ENCODE measurements at places on chromosomes 16 and 17. TPM values are rescaled to one million over a fixed set of nuclear protein-coding genes. Genes with fewer than 3 reads are reported as not detected.

DNA sequence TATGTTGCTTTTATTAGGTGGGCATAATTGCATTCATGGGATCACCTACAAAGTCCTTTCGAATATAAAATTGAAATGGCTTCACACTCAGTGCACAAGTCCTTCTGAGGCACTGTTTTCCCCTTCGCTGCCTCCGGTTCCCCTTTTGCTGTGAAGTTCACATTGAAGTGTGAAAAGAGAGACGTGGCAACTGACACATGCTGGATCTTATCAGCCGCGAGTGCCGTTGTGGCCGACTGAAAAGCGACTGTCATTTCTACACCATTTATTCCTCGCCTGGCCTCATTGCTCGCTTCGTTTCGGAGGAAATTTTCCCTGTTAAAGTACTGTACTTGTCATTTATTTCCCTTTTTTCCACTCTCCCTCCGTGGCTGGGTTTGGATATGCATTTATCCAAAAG is 423.5 kb downstream of the MAF start:
- no peak for DNase-seq

GRCh38 chr17:69928611-69929010 is 146.4 kb upstream of the KCNJ16 start:
- no peak for DNase-seq

- DNase-seq, result no peak
Measured at GRCh38 chr16:51429041-51429440, 278.0 kb upstream of the SALL1 start.

DNA sequence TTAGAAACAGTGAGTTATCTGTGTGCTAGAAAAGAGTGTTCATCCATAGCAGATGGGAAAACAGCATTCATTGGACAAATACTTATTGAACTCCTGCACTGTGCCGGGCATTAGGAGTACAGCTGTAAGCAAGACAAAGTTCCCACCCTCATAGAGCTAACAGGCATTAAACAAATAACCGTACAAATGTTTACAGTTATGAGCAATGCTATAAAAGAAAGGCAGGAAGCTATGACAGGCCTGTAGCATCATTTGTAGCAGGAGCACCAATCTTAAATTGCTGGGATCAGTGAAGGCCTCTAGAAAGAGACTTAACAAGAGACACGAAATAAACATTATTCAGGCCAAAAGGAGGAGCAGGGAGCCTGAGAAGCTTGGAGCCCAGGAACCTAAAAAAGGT is 15.6 kb downstream of the SDR42E1 start:
- DNase-seq, result no peak

DNA sequence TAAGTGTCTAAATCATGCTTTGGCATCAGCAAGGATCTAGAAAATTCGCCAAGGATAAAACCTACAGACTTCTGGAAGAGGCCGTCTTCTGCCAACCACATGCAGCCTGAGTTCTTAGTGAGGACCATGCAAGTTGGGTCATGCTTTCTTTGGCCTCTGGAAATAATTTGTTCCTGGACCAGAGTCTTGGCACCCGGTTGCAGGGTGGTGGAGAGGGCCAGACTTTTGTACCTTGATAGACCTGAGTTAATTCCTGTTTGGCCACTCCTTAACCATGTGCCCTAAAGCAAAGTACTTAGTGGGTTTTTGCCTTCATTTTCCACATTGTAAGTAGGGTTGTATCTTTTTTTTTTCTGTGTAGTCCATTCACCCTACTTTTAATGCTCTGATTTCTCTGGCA is 283.4 kb upstream of the IRX5 start:
- no peak for DNase-seq

DNA sequence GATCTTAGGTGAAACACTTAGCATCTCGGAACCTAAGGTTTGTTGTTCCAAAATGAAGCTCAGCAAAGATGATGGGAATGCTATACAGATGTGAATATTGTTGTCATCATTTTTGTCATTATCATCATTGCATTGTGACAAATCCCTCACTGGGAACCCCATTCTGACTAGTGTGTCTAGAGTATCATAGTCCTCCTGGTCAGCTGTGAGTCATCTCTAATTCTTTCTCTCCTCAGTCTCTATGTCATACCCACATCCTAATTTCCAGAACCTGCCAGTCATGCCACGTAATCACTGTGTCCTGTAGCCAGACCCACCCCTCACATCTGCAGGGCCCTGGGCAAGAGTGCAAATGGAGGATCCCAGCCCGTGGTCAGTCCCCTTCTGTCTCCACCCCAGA is 60.5 kb upstream of the CLEC3A start:
- peak; percentile 90 for DNase-seq

DNA sequence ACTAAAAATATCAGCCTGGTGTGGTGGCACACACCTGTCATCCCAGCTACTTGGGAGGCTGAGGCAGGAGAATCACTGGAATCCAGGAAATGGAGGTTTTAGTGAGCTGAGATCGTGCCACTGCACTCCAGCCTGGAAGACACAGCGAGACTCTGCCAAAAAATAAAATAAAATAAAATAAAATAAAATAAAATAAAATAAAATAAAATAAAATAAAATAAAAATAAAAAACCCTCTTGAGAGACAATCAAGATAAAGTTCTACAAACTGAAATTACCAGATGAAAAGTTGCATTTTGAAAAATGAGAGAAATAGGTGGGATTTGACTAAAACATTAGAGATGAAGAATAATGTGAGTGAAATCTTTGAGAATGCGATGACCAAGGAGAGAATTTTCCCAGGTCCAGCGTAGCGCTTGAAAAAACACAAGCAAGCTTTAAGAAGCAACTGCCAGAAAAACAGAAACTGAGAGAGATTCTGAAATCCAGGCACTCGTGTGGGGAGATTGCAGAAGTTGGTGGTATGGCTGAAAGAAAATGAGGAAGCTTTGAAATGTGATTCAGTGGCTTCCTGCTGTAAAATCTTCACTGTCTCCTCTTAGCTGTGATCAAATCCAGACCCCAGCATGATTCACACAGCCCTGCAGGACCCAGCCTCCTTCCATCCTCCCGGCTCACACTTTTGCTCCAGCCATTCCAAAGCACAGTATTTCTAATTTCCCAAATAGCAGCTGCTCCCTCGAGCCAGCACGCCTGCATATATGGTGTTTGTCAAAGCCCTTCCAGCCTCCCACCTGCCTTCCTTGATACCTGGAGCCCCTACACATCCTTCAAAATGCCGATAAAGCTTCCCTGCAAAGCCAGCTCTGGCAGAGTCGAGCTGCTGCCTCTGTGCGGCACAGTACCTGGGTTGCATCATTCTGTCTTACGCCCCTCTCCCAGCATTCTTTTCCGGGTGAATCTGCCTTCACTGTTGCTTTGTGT is 8.2 kb upstream of the CD300E start:
- no peak for DNase-seq

- DNase-seq, result no peak
Measured at GRCh38 chr17:60314423-60314822, 77.5 kb downstream of the USP32 start.

GRCh38 chr17:13797863-13798262 is 196.1 kb upstream of the HS3ST3A1 start:
- no peak for DNase-seq

GRCh38 chr17:39634384-39634871 is 2.5 kb upstream of the STARD3 start:
- DNase-seq, result peak; percentile 42

- DNase-seq, result no peak
Measured at GRCh38 chr16:11104168-11105037, 151.6 kb downstream of the SOCS1 start.

- no peak for DNase-seq
Measured at GRCh38 chr16:76816475-76816874, 374.5 kb upstream of the MON1B start.

GRCh38 chr16:87006789-87007745 is 310.1 kb downstream of the C16orf95 start:
- peak; percentile 60 for DNase-seq

GRCh38 chr17:15511142-15511541 is 43.7 kb upstream of the CDRT4 start:
- DNase-seq, result no peak

- no peak for DNase-seq
Measured at GRCh38 chr17:53971361-53971760, 148.6 kb downstream of the KIF2B start.

- DNase-seq, result no peak
Measured at GRCh38 chr17:1045456-1045855, 48.5 kb downstream of the TIMM22 start.

GRCh38 chr16:50606431-50607050 is 58.3 kb downstream of the NKD1 start:
- no peak for DNase-seq

DNA sequence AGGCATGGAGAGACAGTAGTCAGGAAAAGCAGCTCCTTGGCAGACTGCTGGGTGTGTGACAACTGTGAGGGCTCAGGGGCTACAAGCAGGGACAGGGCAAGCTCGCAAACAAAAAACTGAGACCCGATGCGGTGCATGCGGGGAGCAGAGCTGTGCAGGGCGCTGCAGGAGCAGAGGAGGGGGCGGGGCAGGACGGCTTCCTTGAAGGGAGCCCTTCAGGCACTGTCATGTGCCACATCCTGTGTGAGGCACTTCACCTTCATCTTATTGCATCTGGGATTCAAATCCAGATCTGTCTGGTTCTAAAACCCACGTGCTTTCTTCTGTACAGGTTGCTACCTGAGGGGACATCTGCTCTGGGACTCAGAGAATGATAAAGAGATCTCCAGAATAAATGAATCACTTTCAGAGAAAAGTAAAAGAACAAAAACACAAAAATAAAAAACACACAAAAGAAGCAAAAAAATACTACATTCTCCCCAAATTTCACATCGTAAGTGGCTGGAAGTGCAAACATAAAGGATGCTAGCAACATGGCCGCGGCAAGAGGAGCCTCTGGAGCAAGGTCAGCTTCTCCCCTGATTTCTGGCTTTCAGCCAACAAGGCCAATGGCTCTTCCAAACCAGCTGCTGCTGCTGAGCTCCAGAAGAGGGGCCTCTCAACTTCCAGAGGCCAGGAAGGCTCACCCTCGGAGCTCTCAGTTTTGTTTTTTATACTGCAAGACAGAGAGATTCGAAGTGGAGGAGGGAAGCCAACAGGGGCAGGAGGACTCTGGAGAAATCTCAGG is 14.2 kb downstream of the LYRM9 start:
- no peak for DNase-seq

- peak; percentile 38 for DNase-seq
Measured at GRCh38 chr17:74478420-74479100, 12.1 kb downstream of the CD300A start.

DNA sequence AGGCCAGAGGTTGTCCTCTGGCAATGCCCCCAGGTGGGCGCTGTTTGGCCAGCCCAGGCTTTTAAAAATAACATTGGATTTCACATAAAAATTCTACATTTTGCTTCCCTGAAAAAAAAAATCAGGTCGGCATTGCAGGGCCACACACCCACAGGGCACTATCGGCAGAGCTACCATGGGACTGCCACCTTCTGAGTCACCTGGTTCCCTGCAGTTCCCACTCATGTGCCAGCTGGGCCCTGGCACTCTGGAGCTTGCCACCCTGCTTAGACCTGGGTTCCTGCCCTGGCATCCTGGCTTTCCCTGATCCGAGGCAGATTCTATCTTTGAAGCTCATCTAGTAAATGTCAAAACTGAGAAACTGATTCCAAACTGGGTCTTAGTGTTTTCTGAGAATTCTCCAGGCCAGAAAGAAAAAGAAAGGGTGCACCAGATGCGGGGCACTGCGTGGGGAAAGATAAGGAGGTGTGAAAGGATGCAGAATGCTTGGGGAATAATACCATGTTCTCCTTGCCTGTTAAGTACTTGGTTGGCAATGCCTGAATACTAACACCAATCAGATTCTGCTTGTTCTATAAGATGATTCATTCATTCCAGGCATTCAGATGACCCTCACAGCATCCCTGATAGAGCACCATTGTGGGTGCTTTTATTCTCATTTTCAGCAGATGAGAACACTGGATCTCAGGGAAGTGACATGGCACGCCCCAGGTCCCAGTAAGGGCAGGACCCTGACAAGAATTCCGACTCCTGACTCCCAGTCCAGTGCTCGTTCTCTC is 51.8 kb downstream of the RAI1 start:
- DNase-seq, result peak; percentile 30

DNA sequence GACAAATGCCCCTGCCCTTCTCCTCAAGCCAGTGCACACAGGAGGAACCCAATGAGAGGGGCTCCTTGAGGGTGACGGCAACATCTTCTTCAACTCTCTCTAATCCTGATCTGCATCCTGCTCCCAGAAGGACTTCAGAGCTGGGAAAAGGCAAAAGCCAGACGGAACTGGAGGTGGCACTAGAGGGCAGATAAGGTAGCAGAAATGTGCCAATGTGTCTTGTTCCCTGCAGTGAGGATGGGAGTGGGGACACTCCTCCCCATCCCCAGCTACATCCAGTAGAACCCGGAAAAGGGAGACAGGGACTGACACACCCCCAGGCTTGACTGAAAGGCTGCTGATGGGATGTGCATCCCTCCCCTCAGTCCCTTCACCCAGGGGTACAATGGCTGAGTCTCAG is 28.5 kb downstream of the SRCIN1 start:
- no peak for DNase-seq

- no peak for DNase-seq
Measured at GRCh38 chr16:25957707-25958106, 265.9 kb downstream of the HS3ST4 start.

GRCh38 chr16:85172455-85173145 is 60.3 kb upstream of the CIBAR2 start:
- DNase-seq, result peak; percentile 26

GRCh38 chr17:81593105-81593871 is 41.1 kb upstream of the FAAP100 start:
- DNase-seq, result no peak

DNA sequence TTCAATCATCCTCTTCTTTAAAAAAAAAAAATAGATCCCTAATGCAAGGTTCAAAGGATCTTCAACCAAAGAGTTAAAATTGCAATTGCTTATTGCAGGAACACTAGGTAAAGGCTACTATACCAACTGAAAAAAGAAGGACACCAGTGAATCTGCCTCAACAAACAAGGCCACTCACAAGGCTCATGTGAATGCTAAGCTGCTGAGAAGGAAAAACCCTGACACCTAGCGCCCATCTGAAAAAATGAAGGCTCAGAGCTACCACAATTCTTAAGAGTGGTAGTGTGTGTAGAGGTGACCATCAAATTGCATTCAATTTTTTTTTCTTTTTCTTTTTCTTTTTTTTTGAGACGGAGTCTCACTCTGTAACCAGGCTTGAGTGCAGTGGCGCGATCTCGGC is 201.6 kb upstream of the C17orf78 start:
- DNase-seq, result no peak

GRCh38 chr16:87169509-87169995 is 147.6 kb downstream of the C16orf95 start:
- DNase-seq, result peak; percentile 40

- DNase-seq, result peak; percentile 53
Measured at GRCh38 chr17:64028874-64029464, 8.5 kb upstream of the ICAM2 start.

MFAP4 gene
- 5.2 TPM for total RNA-seq

CLN3 gene
- 16.0 TPM for total RNA-seq

PITPNM3 gene
- total RNA-seq, result 0.12 TPM

TMEM204 gene
- not detected for total RNA-seq

GRB7 gene
- total RNA-seq, result not detected

VAT1L gene
- 53.7 TPM for total RNA-seq

SOCS1 gene
- total RNA-seq, result 21.2 TPM

PIMREG gene
- 82.8 TPM for total RNA-seq

CD19 gene
- not detected for total RNA-seq

CDH13 gene
- 65.6 TPM for total RNA-seq

KRTAP3-1 gene
- total RNA-seq, result not detected

MAF gene
- 0.88 TPM for total RNA-seq

DHX58 gene
- 4.8 TPM for total RNA-seq

KRTAP4-1 gene
- total RNA-seq, result not detected
